ENCODE measurements at places on chromosomes 4 and X. TPM values are rescaled to one million over a fixed set of nuclear protein-coding genes. Genes with fewer than 3 reads are reported as not detected.

The STAP1 gene
- total RNA-seq = not detected

The NDNF gene
- 1.1 TPM for total RNA-seq

The JADE1 gene
- 12.8 TPM for total RNA-seq

The GPM6B gene
- total RNA-seq = 0.48 TPM

DNA sequence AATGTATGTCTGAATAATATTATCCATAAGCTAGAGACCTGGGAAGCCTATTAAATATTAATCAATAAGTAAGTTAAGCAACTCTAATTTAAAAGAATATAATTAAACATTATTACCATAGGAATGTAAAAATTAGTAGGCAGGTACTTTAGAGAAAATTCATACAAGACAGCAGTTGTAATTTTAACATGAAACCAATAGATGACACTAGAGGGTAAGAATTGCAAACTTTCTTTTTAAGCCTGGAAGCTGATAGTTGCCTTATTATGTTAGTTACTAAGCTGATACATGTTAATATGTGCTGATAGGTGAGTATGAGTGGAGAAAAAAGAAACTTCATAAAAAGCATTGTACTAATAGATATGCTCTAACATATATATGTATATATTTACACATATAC is 1157.4 kb downstream of the FAM133A start:
- DNase-seq = no peak

DNA sequence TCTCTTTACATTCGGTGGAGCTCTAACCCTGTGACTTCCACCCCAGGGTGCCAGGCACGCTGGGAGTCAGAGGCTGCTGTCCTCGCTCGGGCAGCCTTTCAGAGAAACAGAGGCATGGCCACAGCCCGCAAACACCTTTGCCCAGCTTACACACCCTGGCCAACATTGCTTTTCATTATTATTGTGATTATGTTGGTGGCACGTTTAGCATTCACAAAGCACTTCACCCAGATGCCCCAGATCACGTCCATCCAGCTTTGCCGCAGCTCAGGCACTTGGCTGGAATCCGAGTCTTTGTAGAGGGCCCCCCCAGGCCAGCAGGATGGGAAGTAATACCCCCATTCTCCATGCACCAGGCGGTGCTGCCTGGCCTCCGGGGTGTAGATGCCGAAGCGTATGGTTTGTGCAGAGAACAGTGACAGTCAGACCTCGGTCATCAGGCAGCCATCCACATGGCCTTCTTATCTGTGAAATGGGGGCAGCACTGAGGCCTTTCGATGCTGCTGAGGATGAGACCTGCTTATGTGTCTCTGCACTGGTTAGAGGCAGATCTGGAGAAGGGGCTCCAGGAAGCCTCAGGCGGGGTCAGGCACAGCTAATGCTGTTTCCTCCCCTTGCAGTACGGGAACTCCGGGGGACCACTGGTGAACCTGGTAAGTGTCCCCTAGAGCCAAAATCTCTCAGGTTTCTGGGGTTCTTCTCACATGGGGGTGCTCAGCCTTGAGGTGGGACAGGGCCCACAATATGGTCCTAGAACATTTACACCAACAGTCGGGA is 22.3 kb downstream of the HTRA3 start:
- no peak for DNase-seq

- DNase-seq = no peak
Measured at GRCh38 chr4:79402332-79402851, 5.6 kb downstream of the GK2 start.

GRCh38 chr4:80608281-80608980 is 272.9 kb downstream of the CFAP299 start:
- DNase-seq = no peak

GRCh38 chr4:166842795-166843261 is 391.5 kb downstream of the SPOCK3 start:
- no peak for DNase-seq

DNA sequence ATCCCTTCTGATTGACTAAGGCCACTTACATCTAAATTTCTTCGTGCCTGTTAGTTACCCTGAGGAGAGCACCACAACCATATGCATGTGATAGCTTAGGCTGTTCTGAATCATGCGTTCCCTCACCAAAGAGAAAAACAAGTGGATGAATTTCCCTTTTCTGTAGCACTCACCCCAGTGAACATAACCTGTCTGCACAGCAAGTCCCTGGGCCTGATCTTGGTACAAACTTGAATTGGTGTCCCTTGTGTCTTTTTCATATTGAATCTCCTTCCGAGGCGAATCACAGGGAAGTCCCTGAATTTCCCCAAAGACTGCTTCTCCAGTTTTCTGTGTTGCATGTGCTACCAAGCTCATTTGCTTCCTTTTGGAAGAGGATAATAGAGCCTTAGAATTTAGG is 100.4 kb downstream of the KLHL8 start:
- DNase-seq = no peak

DNA sequence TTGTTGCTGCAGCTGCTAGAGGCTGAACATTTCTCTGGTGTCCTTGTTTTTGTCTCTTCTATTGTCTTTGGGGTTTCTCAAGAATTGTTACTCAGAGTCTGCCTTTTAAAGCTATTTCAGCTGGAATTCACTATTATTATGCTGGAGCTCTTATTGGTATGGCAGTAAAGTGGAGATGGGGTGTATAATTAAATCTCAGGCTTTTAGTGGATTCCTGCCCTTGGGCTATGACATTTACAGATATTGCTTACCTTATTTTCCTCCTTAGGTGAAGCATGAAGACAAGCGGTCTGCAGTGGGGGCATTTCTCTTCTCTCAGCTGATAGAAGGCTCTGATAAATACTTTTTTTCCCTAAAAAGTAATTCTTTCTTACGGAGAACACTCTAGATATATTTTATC is 1656.6 kb upstream of the IGFBP7 start:
- no peak for DNase-seq

- no peak for DNase-seq
Measured at GRCh38 chrX:6227935-6228334, 732 bp downstream of the NLGN4X start.

DNA sequence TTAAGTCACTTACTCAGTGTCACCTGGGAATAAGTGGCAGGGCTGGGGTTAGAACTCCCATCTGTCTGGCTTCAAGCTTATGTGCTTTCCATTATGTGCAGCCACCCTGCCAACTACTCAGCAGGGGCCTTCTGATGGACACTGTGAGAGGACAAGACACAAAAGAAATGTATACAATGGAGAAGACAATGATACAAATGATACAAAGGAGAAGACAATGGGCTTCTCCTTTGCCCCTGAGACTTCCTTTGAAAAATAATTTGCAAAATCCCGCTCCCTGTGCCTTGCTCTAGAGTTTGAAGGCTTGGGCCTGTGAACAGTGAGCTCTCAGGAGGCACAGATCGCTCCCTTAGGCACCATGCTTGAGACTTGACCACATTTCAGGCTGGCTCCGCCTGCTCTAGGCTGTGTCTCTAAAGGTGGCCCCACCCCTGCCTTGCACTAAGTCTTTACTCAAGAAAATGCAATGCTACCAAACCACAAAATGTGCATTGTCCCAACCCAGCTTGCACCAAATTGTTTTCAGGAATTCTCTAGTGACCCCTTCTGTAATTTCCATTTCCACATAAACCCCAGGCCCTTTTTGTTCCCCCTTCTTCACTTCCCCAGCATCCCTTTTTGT is 27.1 kb upstream of the STX18 start:
- DNase-seq = no peak

DNA sequence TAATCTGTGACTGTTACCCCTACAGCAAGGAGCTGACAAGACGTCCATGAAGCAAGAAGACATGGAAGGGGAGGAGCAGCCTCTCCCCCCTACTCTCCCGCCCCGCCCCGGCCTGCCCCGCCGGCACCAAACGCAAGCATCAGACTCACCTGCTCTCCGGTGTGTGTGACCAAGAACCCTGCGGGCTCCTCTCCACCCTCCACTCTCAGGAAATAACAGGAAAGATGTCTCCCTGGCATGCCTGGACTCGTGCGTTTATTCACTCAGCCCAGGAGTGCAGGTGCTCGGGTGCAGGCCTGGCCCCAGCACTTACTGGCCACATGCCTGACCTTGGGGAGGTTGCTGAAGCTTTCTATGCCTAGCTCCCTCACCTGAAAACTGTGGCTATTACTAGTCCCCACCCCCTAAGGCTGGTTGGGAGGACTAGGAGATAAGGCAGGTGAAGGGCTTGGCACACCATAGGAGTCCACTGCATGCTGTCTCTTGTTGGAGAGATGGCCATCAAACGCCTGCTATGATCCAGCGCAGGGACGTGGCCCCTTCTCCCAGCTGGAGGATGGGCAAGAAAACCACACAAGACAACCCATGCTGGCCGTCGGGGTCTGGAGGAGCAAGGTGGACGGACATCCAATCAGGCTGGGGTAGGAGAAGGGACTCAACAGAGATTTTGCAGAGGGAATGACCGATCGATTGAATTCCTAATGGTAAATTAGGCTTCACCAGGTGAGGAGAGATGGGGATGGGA is 34.9 kb upstream of the CLDN24 start:
- DNase-seq = peak; percentile 15

DNA sequence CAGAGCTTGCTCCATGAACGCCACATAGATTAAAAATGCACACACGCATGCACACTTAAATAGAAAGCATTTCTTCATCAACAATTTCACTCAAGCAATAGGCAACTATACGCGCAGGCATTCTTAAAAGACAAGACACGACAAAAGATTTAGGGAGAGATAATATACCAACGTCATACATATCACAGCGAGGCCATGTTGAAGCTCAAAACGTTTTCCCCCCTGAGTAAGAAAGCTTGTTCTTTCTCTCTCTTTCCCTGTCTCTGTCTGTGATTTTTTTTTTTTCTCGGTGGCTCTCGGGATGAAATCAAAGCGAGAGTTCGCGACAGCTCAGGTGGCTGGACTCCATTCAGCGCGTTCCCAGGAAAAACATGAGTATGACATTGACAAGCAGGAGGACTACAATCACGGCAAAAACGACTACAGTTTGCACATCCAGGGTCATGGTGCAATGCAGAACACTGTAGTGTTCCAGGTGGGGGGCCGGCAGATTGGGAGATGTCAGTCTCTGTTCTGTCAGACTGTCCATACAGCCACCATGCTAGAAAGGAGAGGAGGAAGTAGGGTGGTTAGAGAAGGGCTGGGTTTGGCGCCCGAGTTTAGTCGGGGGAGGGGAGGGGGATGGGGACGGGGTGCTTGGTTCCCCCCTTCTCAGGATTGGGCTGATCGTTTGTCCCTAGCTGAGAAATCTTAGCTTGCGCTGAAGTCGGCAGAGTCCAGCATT is 30.7 kb downstream of the ARHGEF9 start:
- DNase-seq = no peak

- DNase-seq = no peak
Measured at GRCh38 chrX:9351126-9351525, 113.7 kb upstream of the TBL1X start.

- DNase-seq = no peak
Measured at GRCh38 chrX:151396042-151396824, 773 bp upstream of the VMA21 start.

GRCh38 chr4:126445596-126445995 is 1130.8 kb downstream of the FAT4 start:
- DNase-seq = no peak

Data from left lobe of liver (tissue), 2 donors.